ENCODE measurements at places on chromosomes 11 and 22.

- DNase-seq = no peak
Measured at GRCh38 chr11:10991393-10991792, 133.5 kb upstream of the ZBED5 start.

DNA sequence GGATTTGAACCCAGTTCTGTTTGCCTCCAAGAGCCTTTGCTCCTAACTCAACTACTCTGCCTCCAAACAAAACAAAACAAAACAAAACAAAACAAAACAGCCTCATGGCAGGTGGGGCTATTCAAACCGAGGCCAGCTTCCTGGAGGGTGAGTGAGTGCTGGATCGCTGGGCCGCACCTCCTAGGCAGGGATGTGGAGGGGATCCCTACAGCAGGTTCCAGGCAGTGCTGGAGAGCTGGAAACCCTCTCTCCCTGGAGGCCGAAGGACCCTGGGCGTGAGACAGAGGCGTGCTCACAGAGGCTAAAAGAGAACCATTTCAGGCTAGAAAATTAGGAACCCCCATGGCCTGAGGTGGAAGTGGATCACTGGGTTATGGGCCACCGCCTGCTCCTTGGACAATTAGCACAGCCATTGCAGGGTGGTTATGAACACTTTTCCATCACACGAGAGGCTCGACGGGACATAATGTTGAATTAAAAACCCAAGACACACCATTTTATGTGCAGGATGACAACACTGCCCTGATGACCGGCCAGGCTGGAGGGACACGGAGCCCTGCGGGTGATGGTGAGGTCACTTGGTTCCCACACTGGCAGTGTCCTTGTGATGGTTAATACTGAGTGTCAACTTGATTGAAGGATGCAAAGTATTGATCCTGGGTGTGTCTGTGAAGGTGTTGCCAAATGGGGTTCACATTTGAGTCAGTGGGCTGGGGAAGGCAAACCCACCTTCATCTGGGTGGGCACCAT lies 35.2 kb downstream of the SHISAL1 start:
- no peak for DNase-seq

DNA sequence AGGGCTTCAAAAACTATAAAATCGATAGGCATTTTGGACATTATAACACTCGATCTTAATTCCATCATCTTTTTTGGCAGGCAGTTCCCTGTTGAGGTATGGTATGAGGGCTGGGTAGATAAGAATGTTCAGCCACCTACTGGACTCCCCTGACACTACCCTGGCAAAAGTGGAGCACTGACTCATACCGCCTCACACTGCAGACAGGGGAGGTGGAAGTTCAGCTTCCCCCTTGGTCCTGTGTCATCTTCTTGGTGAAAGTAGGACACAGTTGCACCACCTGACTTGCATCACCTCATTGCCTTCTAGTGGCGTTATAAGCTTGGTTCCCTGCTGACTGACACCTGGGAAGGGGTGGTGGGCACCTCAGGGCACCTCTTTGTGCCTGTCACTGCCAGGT lies 30.4 kb downstream of the PAAF1 start:
- DNase-seq = no peak

DNA sequence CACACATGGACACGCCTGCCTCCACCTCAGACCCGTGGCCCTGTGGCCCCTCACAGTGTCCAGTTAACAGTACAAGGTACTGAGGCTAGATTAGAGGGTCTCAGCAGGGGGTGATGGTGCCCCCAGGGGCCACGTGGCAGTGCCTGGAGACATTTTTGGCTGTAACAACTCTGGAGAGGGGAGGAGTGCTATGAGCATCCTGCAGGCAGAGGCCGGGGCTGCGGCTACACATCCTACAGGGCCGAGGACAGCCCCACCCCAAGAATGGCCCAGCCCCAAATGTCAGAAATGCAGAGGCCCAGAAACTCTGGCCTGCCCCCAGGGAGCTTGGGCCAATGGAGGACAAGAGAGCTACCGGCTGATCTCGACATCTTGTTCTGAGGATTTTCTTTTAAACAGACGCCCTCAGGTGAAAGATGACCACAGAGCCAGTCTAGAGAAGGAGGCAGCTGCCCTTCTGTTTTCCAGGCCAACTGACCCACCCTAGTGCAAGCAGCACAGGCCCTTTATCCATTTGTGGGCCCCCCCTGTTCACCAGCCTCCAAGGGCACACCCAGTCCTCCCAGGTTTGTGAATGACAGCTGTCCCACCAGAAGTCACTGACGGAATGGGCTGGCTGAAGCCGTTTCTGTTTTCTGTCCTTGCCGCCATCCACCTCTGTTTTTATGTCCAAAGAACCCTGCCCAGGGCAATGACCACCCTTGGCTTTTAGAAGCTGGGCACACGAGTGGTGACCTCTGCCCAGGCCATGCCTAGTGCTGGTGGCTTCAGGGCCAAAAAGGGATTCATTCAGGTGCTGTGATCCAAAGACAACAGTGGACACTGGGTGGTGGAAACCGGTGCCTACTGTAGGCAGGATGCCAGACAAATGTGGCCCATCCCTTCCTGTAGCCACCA lies 85.2 kb upstream of the LINC01488 start:
- no peak for DNase-seq

DNA sequence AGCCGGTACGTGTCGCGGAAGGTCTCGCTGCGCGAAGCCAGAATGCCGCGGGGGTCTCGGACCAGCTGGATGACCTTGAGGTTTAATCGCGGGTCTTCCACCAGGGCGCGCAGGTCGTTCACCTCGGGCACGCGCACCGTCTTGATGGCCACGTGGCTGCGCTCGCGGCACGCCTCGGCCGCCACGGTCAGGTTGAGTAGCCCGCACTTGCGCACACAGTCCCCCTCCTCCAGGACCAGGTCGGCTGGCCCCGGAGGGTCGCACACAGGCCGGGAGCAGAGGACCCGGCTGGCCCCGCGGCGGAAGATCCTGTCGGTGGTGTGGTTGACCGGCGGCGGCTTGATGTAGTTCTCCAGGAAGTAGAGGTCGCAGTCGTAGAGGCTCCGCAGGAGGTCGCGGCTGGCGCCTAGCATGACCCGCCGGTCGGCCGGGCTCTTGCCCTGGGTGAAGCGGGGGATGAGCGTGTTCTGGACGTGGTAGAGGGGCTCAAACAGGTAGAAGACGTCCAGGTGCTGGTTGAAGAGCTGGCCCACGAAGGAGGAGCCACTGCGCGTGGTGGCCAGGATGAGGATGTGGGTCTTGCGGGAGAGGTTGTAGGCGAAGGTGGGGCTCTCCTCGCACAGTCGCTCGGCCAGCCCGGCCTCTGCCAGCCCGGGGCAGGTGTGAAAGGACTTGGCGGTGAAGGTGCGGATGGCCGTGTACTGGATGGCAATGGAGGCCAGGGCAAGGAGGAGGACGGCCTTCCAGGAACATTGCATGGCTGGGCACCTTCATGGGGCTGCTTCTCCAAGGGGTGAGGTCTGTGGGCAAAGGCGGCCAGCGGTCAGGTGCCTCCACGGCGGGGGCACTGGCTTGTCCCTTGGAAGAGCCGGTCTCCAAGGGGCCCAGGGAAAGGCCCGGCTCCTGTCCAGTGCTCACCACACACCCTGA lies 15.0 kb downstream of the CHST1 start:
- DNase-seq = no peak

DNA sequence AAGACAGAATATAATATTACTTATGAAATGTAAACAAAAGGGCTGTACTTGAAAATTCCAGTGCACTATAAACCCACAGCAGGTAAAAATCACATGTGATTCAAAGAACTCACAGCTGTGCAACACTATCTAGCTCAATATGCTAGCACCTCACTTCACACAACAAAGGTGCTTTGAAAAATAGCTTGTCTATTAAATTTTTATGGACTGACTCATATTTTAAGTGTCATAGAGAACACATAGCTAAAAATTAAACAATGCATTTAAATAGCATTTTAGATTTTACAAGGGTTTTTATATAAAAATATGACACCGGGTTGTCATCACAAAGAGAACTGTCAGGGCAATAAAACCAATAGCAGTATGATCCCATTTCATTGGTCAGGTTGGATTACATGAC lies 1390.5 kb upstream of the TENM4 start:
- DNase-seq = no peak
